ENCODE measurements at places on chromosomes 16 and 17. TPM values are rescaled to one million over a fixed set of nuclear protein-coding genes. Genes with fewer than 3 reads are reported as not detected.

HBA1 gene
- total RNA-seq, result not detected

MYH13 gene
- not detected for total RNA-seq

ADCY7 gene
- 89.9 TPM for total RNA-seq

GPR142 gene
- not detected for total RNA-seq

KRT33A gene
- total RNA-seq, result not detected

ODF4 gene
- not detected for total RNA-seq

ARHGAP23 gene
- 0.40 TPM for total RNA-seq

KRT10 gene
- total RNA-seq, result 26.9 TPM

DPEP1 gene
- total RNA-seq, result not detected

GRB7 gene
- total RNA-seq, result 1.2 TPM

ARL4D gene
- 3.4 TPM for total RNA-seq

SLC12A3 gene
- not detected for total RNA-seq

PRR29 gene
- 0.74 TPM for total RNA-seq

RNF222 gene
- 0.11 TPM for total RNA-seq

SYNRG gene
- total RNA-seq, result 43.1 TPM

OR2C1 gene
- total RNA-seq, result not detected

NTN3 gene
- total RNA-seq, result not detected

KRTAP4-4 gene
- not detected for total RNA-seq

PRSS33 gene
- not detected for total RNA-seq

USH1G gene
- not detected for total RNA-seq

Data from activated CD8-positive, alpha-beta T cell treated with anti-CD3 and anti-CD28 coated beads for 36 hours (primary cell).